ENCODE measurements at places on chromosomes 1 and 21. TPM values are rescaled to one million over a fixed set of nuclear protein-coding genes. Genes with fewer than 3 reads are reported as not detected.
A peak's percentile ranks its signal among the peaks of the same experiment; 100 is the strongest.

CHRNB2 gene
- total RNA-seq: not detected

PIK3CD gene
- total RNA-seq: 250 TPM

DNA sequence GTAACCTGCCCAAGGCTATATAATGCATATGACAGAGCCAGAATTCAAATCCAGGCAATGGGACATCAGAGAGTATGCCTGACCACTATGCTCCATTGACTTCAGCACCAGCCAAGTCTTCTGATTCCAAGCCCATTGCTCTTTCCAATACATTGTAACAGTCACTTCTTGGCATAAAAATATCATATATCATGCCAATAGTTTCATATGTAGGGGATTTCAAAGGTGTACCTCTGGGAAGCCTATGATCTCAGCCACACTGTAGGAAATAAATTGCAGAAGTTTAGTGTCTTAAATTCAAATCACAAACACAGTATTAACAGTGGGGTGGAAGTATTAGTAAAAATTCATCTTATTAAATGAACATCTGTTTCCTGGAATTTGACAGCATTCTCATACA, 30.0 kb upstream of the ROR1 start:
- no peak for DNase-seq

GRCh38 chr21:34984356-34985058, 64.6 kb downstream of the RUNX1 start:
- DNase-seq: no peak

DNA sequence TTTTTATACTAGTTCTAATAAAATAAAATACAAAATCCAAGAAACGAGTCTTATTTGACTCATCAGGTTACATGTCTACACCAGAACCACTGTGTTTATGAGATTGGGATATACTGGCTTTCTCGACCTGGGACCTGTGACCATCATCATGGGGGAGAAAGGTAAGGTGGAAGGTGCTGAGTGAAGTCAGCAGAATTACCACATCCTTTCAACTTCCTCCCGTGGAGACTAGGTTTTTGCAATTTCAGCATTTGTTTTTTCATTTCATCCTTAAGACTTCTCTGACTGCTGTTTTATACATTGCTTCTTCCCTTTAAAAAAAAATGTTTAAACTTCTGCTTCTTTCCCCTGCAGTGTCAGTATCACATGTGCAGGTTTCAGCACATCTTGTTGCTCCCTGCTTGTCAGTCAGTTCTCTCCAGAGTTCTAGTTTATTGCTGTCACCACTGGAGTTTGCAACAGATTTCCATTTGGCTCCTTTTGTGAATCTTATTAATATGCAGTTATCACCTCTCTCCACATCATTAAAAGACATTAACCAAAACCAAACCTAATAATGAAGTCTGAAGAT, 60.4 kb upstream of the HAO2 start:
- no peak for DNase-seq

GRCh38 chr21:41393876-41394465, 32.1 kb upstream of the MX1 start:
- no peak for DNase-seq

DNA sequence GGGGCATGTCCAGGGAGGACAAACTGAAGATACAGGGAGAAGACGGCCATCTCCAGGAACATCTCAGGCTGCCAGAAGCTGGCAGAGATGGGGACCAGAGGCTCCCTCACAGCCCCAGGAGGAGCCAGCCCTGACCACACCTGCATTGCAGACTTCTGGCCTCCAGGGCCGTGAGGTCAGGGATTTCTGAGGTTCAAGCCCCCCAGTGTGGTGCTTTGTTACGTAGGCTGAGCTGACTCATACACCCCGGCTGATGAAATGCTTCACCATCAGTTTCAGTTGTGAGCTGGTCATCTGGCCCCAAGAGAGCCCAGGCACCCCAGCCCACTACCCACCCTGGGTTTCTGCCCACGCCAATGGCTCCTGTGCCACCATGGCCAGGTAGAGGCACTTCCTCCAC, 106.4 kb downstream of the SIK1 start:
- no peak for DNase-seq

DNA sequence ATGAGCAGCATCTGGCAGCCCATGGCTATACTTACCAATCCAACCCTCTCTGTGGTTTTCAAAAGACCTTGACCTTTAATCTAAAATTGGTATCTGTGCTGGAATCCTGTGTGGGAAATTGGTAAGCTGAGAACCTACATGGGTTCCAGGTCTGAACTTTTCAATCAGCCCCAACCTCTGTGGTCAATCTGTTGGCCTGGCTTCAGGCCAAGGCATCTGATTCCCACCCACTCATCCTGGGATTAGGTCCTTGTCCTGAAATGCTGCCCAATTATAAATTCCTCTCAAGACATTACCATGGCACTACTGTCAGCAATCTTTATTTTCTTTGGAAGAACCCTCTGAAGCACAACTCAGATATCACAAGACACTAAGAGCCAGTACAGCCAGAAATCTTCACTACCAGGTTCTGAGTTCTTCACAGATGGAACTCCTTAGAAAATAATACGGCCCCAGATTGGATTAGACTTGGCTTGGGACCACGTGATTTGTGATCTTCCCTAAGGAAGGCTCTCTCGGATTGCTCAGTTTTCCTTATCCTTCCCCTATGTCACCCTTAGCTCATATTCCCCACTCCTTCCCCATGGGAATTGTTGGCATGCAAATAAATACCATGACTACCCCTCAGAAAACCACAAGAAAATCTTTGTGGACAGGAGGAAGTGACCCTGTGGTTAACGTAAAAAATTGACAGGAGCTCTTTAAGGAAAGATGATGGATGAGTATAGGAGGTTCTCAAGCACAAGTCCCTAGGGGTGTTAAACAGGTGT, 207.9 kb upstream of the ST6GALNAC5 start:
- DNase-seq: no peak

GRCh38 chr1:30696831-30697230, 26.6 kb downstream of the MATN1 start:
- peak; percentile 13 for DNase-seq

DNA sequence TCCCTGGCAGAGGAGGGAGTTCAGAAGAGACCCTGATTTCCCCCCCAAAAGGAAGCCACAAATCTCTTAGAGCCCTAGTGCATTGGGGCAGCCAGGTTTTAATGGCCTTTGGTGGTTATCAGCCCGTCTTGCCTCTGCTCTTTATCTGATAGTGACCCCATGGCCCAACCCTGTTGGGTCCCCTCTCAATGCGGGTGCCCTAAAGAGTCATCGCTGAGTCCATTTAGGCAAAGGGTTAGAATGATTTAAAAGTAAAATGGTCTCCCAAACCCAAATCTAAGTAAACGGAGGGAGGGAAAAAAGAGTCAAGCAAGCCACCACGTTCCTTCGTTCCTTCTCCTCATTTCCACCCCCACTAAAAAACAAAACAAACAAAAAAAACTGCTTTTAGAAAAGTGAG, 164.0 kb downstream of the RUNX1 start:
- DNase-seq: no peak

All from activated naive CD8-positive, alpha-beta T cell treated with anti-CD3 and anti-CD28 coated beads, Interleukin-2, amount 10 ng/mL, durations not matched to agents 7 days and 5 days (primary cell).